ENCODE measurements at places on chromosomes 1 and 21.

DNA sequence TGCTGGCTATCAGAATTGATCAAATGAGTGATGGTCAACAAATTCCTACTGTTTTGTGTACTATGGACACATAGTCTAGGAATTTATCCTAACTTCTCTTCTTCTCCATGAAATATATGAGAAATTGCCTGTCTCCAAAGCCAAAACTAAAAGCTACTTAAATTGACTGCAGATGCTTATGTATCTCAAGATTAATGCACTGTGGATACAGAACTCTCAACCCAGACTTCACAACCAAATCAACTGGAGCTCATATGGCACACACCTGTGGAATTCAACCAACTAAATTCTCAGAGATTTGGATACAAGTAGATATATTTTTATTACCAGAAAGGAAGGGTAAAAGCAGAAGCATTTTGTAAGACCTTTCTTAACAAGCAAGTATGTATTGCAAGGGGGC is 566.1 kb downstream of the LTN1 start:
- no peak for DNase-seq

DNA sequence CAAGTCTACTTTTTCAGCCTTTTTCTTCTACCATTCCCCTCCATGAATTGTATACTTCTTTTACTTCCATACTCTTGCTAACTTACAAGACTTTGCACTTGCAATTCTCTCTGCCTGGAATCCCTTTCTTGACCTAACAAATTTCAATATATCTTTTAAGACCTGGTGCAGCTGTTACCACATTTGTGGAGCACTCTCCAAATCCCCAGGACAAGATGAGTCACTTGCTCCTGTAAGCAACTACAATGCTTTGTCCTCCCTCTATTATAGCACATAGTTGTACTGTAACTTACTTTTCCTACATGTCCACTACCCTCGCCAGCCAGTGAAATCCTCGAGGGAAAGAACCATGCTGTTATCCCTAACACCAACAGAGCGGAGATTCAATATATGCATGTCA is 43.1 kb downstream of the WARS2 start:
- no peak for DNase-seq

GRCh38 chr1:86453664-86454063 is 15.1 kb upstream of the CLCA1 start:
- DNase-seq = no peak

GRCh38 chr21:36202726-36203602 is 46.3 kb downstream of the DOP1B start:
- no peak for DNase-seq

GRCh38 chr1:155178441-155179111 is 4.9 kb downstream of the TRIM46 start:
- no peak for DNase-seq

DNA sequence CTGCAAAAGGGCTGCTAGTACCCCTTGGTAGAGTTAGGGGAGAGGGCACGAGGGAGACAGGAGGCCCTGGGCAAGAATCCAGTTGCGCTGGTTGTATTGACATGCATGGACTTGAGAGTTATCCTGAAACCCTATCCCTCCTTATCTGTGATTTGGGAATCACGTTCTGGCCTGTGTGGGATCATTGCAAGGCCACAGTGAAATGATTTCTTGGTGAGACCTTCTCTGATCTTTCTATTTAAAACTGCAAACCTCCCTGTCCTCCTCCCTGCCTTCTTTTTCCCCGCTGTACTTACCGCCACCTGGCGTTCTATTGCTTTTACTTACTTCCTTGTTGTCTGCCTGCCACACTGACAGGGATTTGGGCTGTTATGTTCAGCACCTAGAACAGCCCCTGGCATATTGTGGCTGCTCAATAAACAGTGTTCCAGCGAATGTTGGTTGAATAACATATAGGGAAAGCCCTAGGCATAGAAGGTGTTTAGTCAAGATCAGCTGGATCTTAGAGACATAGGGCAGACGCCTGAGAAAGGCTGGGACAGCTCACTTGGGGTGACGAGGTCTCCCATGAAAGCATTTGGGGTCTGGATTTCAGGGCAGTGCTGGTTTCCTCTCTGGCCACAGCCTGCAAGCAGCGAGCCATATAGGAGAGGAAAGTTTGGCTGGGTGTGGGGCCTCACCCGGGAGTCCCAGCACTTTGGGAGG is 25.6 kb downstream of the ALPL start:
- no peak for DNase-seq

- DNase-seq = no peak
Measured at GRCh38 chr1:11273595-11274234, 717 bp downstream of the UBIAD1 start.

DNA sequence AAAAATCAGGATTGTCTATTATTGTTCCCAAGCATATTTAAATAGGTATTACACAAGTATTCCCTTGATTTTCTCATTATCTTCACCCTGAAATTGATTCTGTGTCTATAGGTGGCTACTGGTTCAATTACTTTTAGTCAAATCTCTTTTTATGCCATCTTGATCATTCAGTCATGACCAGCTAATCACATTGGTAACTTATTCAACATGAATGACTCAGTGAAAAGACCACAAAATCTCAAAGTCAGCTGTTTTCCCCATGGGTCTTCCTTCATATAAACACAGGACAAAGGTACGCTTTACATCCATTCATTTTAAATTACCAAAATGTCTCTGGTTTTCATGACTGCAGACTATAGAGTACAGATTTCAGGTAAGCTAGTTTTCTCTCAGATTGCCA is 23.7 kb upstream of the NRIP1 start:
- no peak for DNase-seq

GRCh38 chr1:167446966-167447365 is 71.4 kb downstream of the CD247 start:
- DNase-seq = no peak

- DNase-seq = no peak
Measured at GRCh38 chr1:175922254-175922881, 179.0 kb upstream of the TNR start.

GRCh38 chr1:117069220-117069844 is 9.2 kb downstream of the TTF2 start:
- DNase-seq = no peak

DNA sequence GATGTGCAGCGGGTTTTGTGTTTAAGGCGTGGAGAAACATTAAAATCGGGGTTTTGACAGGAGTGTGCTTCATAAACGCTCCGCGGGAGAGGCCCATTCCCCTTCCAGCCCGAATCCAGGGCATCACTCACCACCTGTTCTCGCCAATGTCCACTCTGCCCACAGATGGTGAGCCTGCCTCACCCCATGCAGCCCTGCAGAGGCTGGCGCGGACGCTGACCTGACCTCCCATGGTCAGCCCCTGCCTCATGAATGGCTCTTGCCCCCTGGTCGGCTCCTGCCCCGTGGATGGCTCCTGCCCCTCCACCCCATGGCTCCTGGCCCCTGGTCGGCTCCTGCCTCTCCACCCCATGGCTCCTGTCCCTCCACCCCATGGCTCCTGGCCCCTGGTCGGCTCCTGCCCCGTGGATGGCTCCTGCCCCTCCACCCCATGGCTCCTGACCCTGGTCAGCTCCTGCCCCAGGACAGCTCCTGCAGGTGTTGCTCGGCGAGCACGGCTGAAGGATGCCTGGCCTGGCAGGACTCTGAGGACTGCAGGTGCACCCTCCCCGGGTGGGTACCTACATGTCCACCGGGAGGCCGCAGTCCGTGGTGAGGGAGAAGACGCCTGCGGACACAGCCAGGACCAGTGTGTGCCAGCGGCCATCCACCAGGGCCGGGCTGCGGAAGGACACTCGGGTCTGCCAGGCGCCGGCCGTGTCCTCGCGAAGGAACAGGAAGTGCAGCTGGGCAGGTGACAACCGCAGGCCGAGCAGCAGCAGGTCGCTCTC is 6.7 kb downstream of the KRTAP10-1 start:
- no peak for DNase-seq

DNA sequence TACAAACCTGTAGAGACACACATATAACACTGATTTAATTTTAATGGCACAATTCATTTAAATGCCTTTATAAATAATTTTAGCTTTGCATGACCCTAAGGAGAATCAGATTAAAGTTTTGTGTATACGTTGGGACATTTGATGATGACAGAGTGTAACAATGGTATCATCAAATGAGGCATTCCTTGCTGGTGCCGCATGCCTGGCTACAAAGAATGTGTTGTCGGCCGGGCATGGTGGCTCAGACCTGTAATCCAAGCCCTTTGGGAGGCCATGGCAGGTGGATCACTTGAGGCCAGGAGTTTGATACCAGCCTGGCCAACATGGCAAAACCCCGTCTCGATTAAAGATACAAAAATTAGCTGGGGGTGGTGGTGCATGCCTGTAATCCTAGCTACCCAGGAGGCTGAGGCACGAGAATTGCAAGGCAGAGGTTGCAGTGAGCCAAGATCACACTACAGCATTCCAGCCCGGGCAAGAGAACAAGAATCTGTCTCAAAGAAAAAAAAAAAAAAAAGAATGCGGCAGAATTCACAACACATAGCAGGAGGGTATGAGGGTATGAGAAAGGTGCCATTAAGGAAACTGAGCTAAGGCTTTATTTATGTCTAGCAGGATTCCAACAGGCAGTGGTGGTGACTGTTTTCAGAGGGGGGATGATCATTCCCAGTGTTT is 58.9 kb downstream of the PTPN14 start:
- no peak for DNase-seq

DNA sequence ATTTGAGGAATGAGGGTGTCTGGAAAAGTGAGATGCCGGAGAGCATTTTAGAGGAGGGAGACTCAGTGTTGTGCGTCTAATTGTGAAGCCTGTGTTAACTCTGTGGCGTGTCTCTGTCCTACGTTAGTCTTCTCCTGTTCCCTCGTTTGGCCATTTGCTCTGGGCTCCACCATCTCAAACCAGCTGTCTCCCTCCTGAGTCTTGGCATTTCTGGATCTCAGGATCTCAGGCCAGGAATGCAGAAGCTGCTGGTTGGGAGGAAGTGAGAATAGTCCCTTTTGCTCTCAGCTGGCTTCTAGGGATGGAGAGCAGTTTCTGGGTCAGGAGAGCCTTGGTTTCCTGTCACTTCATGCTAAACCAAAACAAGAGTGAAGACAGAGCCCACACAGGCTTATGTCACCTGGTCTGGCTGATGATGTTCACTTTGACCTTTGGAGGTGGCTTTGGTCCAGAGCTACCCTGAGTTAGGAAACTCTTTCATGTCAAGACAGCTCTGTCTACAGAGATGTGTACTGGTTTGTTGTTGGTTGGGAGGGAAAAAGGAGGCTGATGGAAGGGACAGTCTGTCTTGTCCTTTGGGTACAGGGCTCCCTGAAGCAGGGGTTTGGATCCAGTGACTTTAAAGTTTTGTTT is 859 bp downstream of the NFASC start:
- DNase-seq = no peak

DNA sequence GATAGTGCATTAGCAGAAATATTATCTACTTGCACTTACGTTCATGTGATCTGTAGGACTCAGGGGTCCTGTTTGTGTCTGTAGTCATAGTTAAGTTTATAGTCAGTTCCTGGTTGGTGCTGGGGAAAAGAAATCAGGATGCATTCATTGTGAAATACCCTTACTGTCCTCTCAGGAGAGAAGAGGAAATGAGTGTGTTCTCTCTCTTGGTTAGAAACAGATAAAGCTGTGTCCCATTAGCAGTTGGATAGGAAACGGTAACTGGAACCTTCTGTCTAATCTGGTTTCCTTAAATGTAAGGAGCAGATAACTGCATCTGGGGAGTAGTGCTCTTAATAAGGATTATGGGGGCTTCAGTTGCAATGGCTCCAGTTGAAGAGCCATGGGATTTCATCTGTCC is 8.9 kb downstream of the SDCCAG8 start:
- no peak for DNase-seq

GRCh38 chr1:20069874-20070273 is at the start of gene PLA2G5:
TSS of gene PLA2G5 (plus strand) at chr1:20070194. CDS start at chr1:20084831, 14,637 bp downstream.
- peak; percentile 10 for DNase-seq

GRCh38 chr1:21045351-21045750 is 131.3 kb downstream of the EIF4G3 start:
- DNase-seq = no peak

GRCh38 chr1:193543259-193543658 is 356.8 kb upstream of the B3GALT2 start:
- DNase-seq = no peak

GRCh38 chr1:77322061-77322900 is 40.5 kb downstream of the AK5 start:
- no peak for DNase-seq

DNA sequence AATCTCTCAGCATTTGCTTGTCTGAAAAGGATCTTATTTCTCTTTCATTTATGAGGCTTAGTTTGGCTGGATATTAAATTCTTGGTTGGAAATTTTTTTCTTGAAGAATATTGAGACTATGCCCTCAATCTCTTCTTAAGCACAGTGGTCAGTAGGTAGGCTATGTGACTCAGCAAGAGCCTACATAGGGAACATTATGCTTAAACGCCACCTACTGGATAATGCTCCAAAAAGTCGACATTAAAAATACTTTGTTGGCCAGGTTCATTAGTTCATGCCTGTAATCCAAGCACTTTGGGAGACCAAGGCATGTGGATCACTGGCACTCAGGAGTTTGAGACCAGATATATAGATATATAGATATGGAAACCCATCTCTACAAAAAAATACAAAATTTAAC is 678.0 kb upstream of the USP24 start:
- no peak for DNase-seq

DNA sequence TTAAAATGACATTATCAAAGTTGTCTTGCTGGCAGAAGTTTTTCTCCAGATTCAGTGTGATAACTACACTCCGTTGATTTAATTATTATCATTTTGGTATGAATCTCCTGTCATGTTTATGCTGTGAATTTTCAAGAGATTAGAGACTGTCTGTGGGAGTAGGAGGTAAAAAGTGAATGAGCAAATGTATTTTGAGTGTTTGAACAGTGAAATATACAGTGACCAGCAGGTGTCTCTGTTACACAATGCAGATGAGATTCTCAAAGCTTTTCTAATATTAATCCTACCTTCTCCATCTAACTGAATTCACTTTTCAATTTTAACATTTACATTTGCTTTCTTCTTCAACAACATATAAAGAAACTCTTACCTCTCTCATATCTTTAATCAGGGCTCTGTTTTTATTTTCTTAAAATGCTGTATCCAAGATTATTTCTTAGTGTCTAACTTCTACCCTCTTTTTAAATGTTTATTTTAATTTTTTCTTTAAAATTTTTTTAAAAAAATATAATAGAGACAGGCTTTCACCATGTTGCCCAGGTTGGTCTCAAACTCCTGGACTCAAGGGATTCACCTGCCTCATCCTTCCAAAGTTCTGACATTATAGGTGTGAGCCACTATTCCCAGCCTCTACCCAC is 20.9 kb upstream of the HSPA13 start:
- no peak for DNase-seq

GRCh38 chr1:41611068-41611931 is 126.8 kb upstream of the EDN2 start:
- no peak for DNase-seq

DNA sequence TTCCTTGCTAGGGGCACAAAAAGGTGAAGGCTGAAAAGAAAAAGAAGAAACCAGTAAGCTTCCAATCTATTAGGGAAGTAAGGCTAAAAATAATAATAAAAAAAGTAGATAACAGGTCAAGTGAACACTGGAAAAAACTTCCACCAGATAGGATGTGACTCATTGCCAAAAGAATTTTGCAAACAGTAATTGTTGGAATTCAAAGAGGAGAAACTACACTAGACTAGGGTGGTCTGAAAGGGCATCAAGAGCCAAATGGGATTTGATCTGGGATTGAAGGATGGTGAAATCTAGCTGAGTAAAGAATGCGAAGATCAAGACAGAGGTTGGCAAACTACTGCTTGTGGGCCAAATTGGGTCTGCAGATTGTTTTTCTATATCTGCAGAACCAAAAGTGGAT is 6.0 kb upstream of the ST6GALNAC3 start:
- DNase-seq = no peak

Data from amygdala (tissue), 56 donors.